Panc1 (cell line): ENCODE measurements at places on chromosomes 2 and 18. TPM values are rescaled to one million over a fixed set of nuclear protein-coding genes. Genes with fewer than 3 reads are reported as not detected.

Gene MC5R
- not detected for total RNA-seq

Gene SMYD5
- 37.6 TPM for total RNA-seq

Gene LAMA3
- 8.1 TPM for total RNA-seq

Gene TCF23
- total RNA-seq = 0.03 TPM

Gene C2orf81
- total RNA-seq = 3.9 TPM

Gene ICOS
- 0.18 TPM for total RNA-seq

Gene C1QL2
- not detected for total RNA-seq

Gene GAREM1
- 4.7 TPM for total RNA-seq

Gene STPG4
- 0.36 TPM for total RNA-seq

DNA sequence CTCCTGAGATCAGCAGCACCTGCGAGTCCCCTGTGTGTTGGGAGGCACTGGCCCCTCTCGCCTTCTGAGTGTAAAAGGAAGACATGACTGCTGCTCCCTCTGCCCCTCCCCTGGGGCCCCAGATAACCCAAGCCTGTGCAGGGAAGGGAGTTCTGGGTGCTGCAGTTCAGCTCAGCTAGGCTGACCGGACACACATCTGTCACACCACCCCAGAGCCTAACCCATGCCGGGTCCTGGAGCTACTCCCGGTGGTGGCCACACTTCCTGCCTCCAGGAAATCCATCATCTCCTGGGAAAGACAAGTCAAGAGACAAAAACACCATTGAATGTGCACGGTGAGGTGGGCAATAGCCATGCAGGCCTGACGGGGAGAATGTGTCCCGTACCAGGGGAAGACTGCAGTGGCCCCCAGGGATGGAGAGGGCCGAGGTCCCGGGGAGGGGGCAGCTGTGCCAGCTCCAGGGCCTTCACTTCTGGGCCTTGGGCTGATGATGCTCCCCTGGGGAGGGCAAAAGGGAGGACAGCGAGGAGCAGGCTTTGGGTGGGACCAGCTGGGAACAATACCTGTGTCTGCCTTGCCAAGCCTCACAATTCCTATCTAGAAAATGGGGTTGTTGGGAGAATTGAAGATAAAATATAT lies 210.6 kb downstream of the TFCP2L1 start:
- no peaks in the 10 kb centered on the region for H3K27me3 ChIP-seq
- peak overlapping the region; percentile 9; the same call in 1 of the 2 replicates for H3K4me3 ChIP-seq
- peaks cover 13% of the 10 kb centered on the region for H3K4me1 ChIP-seq
- DNase-seq = no peak
- no peak overlapping the region for H3K27ac ChIP-seq

DNA sequence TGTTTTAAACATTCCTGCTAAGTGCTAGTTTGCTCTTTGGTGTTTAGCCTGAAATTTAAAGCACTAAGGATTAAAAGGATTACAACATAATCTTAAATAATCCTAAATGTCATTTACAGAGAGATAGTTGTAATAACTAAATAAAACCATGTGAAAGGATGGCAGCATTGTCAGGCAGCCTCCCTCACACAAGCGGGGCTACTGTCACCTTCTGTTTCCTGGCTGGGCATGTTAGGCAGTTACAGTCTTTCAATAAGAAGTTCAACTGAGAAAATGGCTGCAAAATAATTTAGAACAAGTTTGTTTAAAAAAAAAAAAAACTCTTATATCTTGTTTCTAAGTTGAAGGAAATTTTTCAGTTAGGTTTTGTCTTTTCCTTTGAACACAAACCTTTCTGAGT lies 124.9 kb downstream of the ARHGAP15 start:
- H3K4me1 ChIP-seq = no peaks in the 10 kb centered on the region
- H3K27me3 ChIP-seq = peaks cover 3% of the 10 kb centered on the region; the same call in 1 of the 2 replicates
- no peak for DNase-seq
- no peaks in the 10 kb centered on the region for H3K36me3 ChIP-seq
- H3K27ac ChIP-seq = no peak overlapping the region

DNA sequence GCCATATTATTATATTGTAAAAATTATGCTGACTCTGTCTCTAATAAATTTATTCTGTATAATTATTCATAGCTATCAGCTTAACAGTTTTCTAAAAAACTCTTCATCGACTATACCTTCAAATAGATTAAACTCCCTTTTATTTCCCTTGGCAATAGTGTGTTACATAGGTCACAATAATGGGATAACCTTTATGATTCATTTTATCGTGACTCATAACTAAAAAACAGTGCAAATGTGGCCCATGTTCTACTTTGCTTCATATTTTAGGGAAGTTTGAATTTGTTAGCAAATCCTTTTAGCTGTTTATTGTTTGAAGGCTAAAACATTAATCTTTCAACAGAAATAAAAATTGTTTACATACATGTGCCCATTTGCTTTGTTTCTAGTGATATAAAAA lies 783.2 kb upstream of the CDH2 start:
- H3K27me3 ChIP-seq = no peaks in the 10 kb centered on the region
- H3K27ac ChIP-seq = no peak overlapping the region
- H3K4me3 ChIP-seq = no peak overlapping the region

- H3K4me1 ChIP-seq = no peaks in the 10 kb centered on the region
- H3K4me3 ChIP-seq = no peak overlapping the region
- H3K36me3 ChIP-seq = no peaks in the 10 kb centered on the region
- no peak for DNase-seq
- no peak overlapping the region for H3K27ac ChIP-seq
Observed at GRCh38 chr2:217273162-217273561, 413.3 kb upstream of the TNP1 start.

DNA sequence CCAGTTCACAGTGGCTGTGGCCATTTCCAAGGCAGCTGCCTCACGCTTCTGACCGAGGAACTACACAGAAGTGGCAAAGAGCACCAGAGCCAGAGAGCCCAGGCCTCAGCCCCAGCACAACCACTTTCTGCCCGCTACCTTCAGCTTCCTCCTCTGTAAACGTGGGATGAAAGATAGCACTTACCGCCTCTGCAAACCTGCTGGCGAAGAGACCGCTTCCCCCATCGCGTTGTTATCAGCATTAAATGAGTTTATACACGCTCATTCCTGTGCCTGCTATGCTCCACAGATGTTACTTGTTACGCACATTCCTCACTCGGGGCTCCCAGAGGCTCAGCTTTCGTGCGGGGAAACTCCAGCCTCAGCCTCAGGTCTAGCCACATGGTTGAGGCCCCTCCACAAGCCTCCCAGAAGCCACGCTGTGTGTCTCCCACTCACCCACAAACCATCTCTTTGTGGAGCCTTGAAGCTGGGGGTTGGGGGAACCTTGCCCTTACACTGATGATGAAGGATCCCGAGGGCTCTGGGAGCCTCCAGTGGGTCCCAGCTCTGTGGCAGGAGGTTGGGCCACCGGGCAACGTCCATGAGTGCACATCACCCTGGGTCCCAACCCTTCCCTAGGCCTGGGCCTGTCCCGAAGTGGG lies 63.3 kb upstream of the SMAD7 start:
- H3K27me3 ChIP-seq = no peaks in the 10 kb centered on the region
- peaks cover 16% of the 10 kb centered on the region for H3K4me1 ChIP-seq
- no peak overlapping the region for H3K4me3 ChIP-seq
- no peak for DNase-seq
- H3K27ac ChIP-seq = no peak overlapping the region; the same call in 1 of the 2 replicates

GRCh38 chr2:151299920-151300539 lies 10.6 kb upstream of the NMI start:
- DNase-seq = no peak
- no peaks in the 10 kb centered on the region for H3K4me1 ChIP-seq
- no peak overlapping the region for H3K4me3 ChIP-seq
- no peaks in the 10 kb centered on the region for H3K27me3 ChIP-seq
- H3K36me3 ChIP-seq = no peaks in the 10 kb centered on the region

GRCh38 chr2:85861180-85861579 lies 27.6 kb downstream of the ST3GAL5 start:
- H3K4me3 ChIP-seq = no peak overlapping the region
- H3K27ac ChIP-seq = no peak overlapping the region
- H3K36me3 ChIP-seq = no peaks in the 10 kb centered on the region
- H3K27me3 ChIP-seq = 0 out of 2 replicates have a peak, but pooled peaks cover 2% of the 10 kb centered on the region
- no peaks in the 10 kb centered on the region for H3K4me1 ChIP-seq
- no peak for DNase-seq

- DNase-seq = no peak
- H3K4me3 ChIP-seq = no peak overlapping the region
- H3K27ac ChIP-seq = no peak overlapping the region
- no peaks in the 10 kb centered on the region for H3K4me1 ChIP-seq
- no peaks in the 10 kb centered on the region for H3K27me3 ChIP-seq
Observed at GRCh38 chr18:44410740-44411139, 269.9 kb upstream of the SETBP1 start.

- no peak for DNase-seq
- H3K27me3 ChIP-seq = no peaks in the 10 kb centered on the region
- no peak overlapping the region for H3K27ac ChIP-seq
- H3K36me3 ChIP-seq = no peaks in the 10 kb centered on the region
- no peaks in the 10 kb centered on the region for H3K4me1 ChIP-seq
Observed at GRCh38 chr2:80335411-80335810, 30.9 kb upstream of the LRRTM1 start.

DNA sequence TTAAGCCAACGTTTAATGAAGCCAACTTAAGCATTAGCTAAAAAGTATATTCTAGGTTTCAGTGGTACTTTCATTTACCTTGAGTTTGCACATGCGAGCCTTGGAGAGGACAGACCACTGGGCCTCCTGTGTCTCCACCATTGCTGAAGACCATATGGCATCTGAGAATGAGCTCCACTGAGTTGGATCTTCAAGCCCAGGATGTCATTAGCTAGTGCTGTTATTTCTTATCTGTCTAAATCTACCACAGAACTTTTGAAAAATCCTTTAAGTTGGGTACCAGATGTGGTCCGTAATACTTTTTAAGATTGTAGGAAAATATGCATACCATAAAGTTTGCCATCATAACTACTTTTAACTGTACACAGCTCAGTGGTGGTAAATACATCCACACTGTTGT lies 161.8 kb downstream of the NCK2 start:
- no peak overlapping the region for H3K4me3 ChIP-seq
- no peaks in the 10 kb centered on the region for H3K27me3 ChIP-seq
- H3K36me3 ChIP-seq = no peaks in the 10 kb centered on the region
- H3K4me1 ChIP-seq = no peaks in the 10 kb centered on the region
- H3K27ac ChIP-seq = no peak overlapping the region

DNA sequence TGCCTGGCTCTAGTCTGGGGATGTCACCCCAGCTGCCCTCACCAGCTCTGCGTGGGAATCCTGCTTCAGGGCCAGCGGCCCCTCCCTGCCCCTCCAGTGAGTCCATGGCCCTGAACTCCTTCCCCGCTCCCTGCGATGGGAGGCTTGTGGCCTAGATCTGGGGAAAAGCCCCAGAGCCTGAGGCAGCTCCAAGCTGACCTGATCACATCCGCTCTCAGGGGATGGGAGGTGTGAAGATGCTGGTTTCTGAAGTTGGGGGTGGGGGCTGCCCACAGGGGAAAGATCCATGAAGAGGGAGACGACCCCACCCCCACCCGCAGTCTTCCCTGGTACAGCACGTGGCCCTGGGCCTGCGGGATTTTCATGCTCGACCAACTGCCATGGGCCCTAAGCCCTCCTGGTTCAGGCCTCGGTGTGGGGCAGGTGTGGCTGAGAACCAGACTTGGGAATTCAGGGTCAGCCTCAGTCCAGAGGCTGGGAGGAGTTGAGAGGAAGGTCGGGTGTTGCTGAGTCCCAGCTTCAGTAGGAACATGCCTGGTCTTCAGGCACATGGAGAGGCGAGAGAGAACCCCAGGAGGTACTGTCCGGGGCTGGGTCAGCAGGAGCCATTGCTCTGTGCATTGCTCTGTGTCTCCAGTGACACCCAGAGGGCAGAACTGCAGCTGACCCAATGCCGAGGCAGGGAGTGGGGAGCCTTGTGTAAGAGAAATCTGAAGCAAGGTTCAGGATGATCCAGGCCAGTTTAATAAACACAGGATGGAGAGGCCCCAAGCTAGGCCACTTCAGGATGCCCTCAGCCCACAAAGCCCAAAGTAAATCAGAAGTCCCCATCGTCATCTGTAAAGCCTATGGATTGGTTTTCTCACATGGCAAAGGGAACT lies 115.1 kb downstream of the CAPN13 start:
- DNase-seq = no peak
- H3K27ac ChIP-seq = no peak overlapping the region
- H3K36me3 ChIP-seq = no peaks in the 10 kb centered on the region
- H3K4me3 ChIP-seq = no peak overlapping the region
- H3K27me3 ChIP-seq = no peaks in the 10 kb centered on the region; the same call in 1 of the 2 replicates

- no peak for DNase-seq
- H3K27ac ChIP-seq = no peak overlapping the region
- no peak overlapping the region for H3K4me3 ChIP-seq
- H3K4me1 ChIP-seq = no peaks in the 10 kb centered on the region
Observed at GRCh38 chr18:45330170-45330594, 285.1 kb upstream of the SLC14A2 start.

- no peaks in the 10 kb centered on the region for H3K36me3 ChIP-seq
- H3K27ac ChIP-seq = no peak overlapping the region
- H3K27me3 ChIP-seq = no peaks in the 10 kb centered on the region
Observed at GRCh38 chr2:56465491-56465890, 281.7 kb downstream of the CCDC85A start.

GRCh38 chr2:168992591-168993349 lies 38.4 kb downstream of the ABCB11 start:
- peaks cover 2% of the 10 kb centered on the region for H3K27me3 ChIP-seq
- no peak overlapping the region for H3K27ac ChIP-seq

DNA sequence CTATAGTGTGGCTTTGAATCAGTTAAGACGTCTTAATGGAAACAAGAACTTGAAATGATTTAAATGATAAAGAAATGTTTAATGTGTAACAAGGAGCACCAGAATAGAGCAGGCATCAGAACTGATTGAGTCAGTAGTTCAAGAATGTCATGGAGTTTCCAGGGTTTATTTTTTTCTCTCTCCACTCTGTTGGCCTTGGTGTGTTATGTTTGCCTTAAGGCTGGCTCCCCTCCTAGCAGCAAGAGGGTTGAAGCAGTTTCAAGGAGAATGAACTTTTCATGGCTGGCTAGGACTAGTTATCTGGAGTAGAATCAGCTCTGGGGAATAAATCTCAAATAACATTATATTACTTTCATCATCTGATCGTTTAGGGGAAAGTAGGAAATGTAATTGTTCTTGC lies 13.4 kb upstream of the GLS start:
- no peak for DNase-seq
- H3K36me3 ChIP-seq = no peaks in the 10 kb centered on the region
- H3K4me3 ChIP-seq = no peak overlapping the region
- H3K27me3 ChIP-seq = no peaks in the 10 kb centered on the region; the same call in 1 of the 2 replicates
- H3K4me1 ChIP-seq = no peaks in the 10 kb centered on the region

DNA sequence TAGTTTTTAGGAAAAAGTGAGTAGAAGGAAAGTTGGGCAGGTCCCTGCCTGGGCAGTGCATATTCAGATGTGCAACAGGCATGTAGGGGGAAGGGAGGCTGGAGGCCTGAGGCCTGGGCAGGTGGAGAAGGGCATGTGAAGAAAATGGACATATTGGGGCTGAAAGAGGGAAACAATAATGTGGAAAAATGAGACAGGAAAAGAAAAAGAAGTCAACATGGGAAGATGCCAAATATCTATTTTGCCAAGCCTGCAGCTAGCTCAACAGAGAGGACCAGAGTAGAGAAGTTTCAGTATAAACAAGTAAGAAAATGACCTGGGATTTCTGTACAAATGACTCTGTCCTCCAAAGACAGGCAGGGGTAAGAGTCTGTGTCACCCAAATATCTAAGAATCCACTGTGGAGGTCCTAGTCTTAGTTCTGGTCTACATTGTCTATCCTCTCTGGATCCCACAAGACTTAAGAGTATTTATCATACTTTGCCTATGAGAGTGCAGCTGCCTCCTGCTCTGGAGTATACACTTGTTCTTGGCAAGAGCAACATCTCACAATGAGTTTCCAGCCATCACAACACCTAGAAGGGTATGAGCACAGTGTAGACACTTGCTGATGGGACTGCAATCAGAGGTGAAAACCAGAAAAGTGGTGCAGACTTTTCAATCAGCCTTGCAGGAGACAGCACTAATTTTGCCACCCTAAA lies 80.2 kb downstream of the CLHC1 start:
- H3K27me3 ChIP-seq = no peaks in the 10 kb centered on the region
- H3K27ac ChIP-seq = no peak overlapping the region
- H3K4me3 ChIP-seq = no peak overlapping the region
- H3K36me3 ChIP-seq = no peaks in the 10 kb centered on the region
- DNase-seq = no peak
- peaks cover 3% of the 10 kb centered on the region; the same call in 1 of the 2 replicates for H3K4me1 ChIP-seq
